ENCODE measurements at places on chromosomes 4 and X.

DNA sequence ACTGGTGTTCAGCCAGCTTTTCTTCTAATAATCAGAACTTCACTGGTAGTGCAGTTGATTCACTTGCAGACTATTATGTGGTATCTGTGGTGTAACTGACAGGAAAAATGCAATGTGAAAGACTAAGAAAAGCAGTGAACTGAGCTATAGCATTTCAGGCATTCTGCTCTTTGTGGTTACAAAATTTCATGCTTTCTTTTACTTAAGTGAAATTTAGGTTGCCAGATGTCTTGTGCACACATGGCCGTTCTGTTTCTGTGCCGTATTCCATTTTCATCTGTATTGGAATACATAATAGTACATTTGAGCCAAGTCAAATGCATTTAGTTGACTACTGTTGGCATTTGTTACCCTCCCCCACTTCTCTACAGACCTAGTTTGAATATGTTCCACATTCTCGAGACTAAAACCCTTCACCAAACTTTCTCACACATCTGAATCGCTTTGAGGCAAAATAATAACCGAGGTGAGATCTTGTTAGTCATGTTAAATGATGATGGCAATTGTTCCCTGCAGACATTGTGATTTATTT lies 8.2 kb downstream of the RTL3 start:
- no peak for DNase-seq

DNA sequence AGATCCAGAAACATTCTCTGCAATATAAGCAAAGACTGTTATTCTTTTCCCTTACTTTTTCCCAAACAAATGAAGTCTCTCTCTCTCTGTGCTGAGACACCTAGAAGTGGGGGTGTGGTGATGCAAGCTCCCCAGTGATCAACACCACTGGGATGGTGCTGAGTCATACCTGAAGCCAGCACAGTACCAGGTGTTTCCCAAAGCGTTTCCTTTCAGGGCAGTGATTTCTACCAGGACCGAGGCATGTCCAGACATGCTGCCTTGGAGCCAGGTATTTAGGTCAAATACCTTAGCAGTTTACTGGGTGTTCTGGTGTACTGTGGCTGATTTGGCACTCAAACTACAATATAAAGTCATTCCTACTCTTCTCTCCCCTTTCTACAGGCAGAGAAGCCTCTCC lies 726.5 kb downstream of the FAM133A start:
- DNase-seq = no peak

- no peak for DNase-seq
Observed at GRCh38 chrX:18997916-18998315, 14.0 kb upstream of the PHKA2 start.

DNA sequence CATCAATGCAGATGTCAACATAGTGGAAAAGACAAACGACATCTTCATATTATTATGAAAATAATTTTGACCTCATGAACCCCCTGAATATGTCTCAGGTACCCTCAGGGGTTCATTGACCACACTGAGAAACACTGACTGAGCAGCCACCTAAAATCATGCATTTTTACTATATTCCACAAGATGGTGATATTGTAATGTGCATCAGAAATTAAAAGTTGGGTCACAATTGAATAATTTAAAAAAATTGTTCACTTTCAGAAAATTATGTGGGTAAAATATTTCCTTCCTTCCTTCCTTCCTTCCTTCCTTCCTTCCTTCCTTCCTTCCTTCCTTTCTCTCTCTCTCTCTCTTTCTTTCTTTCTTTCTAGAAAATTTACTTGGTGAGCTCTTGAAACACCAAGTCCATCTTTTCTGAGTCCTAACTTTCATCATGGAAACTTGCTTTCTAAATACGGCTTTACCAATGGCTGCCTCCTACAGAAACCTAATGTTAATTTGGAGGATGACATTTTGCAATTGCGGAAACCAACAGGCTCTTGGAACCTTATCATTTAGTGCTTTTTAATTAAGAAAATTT lies 103.6 kb downstream of the RTL3 start:
- no peak for DNase-seq

- peak; percentile 95 for DNase-seq
Observed at GRCh38 chr4:1351854-1352566, 5.0 kb downstream of the UVSSA start.
